ENCODE measurements at places on chromosomes 5 and 9. TPM values are rescaled to one million over a fixed set of nuclear protein-coding genes. Genes with fewer than 3 reads are reported as not detected.

GRCh38 chr9:120557205-120557604, 22.8 kb downstream of the CDK5RAP2 start:
- DNase-seq = no peak

GRCh38 chr9:26559506-26559905, 333.1 kb downstream of the CAAP1 start:
- no peak for DNase-seq

- DNase-seq = no peak
These were observed 74.4 kb upstream of the EQTN start for GRCh38 chr9:27371382-27371781.

CCDC192 gene
- total RNA-seq = not detected

BRD3OS gene
- total RNA-seq = 12.5 TPM
